ENCODE measurements at places on chromosomes 4 and X.

- no peak for ATAC-seq
These were observed 204.9 kb downstream of the APBB2 start for GRCh38 chr4:41009411-41009810.

- ATAC-seq = no peak
These were observed 743.8 kb upstream of the ATOH1 start for GRCh38 chr4:93084599-93085305.

DNA sequence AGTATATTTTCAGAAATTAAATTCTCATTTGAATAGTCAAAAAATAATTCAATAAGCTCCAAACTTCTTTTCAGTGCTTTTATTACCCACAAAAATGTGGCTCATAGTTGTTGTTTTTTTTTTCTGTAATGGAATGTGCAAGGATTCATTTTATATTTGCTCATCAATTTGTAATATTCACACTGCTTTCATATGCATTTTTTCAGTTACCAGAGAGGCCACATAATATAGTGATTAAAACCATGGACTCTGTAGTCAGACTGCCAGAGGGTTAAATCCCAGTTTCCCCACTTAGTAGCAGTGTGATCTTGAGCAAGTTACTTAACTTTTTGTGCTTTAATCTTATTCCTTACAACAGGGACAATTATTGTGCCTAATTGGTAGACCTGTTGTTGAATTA lies 64.5 kb downstream of the FAM9B start:
- no peak for ATAC-seq

- ATAC-seq = no peak
These were observed 535.2 kb upstream of the FAT1 start for GRCh38 chr4:187258651-187259401.

DNA sequence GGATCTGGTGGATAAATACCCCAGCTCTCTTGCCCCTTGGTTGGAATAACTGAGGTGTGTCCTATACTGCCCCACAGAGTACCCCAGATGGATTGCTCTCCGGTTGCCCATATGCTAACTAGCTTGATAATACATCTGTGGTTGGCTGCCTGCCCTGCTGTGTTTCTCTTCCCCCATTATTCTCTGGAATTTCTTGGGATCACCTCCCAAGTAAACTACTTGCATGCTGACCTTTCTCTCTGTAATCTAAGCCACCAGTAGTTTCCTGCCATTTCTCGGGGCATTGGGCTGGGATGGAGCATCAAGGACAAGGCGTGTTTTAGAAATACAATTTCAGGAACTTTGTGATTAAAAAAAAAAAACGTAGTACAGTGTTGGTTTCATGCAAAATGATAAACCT lies 25.2 kb downstream of the PPP1R2C start:
- no peak for ATAC-seq

GRCh38 chrX:14228611-14229010 lies 198.9 kb upstream of the GEMIN8 start:
- no peak for ATAC-seq

- ATAC-seq = no peak
These were observed 1008.1 kb upstream of the TENM3 start for GRCh38 chr4:181234951-181235680.

DNA sequence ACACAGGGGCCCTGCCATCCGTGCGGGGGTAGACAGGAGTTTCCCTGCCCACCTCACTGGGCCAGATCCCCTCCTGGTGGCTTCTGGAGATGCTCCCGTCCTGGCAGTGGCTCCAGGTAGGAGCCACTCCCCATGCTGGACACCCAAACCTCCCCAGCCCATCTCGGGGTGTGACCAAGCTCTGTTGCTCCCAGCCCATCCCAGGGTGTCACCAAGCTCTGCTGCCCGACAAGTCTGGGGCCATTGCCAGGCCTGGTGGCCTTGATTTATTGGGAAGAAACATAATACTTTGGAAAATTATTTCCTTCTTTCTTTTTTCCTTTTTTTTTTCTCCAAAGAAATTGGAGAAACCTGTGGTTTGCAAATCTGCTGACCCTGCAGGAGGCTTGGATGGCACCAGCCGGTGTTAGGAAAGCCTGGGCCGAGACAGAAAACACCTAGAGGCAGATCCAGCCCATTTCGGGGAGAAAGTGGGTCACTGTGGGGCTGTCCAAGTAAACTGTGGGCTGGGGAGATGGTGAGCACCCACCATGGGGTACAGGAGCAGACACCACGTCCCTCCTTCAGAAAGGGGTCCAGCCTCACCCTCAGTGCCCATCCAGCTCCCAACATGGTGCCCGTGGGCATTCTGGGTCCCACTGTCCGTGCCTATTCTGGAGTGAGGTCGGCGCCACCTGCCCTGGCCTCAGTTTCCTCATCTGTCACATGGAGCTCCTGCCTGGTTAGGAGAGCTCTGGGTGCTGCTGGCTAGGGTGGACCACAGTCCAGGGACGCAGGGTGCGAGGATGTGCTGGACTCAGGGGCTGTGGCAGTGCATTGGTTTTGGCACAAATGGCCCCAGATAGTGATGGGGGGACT lies 59.4 kb upstream of the ADRA2C start:
- no peak for ATAC-seq

- no peak for ATAC-seq
These were observed 4.9 kb downstream of the CFAP99 start for GRCh38 chr4:2423695-2424094.

DNA sequence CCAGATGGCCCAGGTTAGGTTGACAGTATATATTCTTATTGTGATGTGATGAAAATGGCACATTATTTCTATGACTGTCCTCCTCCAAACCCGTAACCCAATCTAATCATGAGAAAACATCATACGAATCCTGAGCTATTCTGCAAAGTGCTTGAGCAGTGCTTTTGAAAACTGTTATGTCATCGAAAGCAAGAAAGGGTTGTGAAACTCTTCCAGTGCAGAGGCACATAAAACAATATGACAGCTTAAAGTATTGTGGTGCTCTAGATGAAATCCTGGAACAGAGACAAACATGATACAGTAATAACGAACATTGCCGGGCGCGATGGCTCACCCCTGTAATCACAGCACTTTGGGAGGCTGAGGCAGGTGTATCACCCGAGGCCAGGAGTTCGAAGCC lies 1648.0 kb downstream of the STIM2 start:
- ATAC-seq = no peak

DNA sequence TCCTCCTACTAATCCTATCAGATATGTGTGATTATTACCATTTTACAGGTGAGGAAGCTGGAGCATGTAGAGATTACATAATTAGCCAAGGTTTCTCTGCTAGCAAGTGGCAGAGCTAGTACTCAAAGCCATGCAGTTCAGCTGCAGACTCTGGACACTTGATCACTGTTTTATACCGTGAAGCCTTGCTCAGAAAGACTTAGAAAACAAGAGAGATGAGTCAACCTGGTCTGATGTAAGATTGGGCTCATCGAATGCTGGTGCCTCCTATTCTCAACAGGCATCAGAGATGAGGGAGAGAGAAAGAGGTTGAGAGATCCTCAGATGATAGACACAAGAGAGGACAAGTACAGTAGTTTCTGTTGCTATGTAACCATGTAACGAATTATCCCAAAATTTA lies 19.0 kb upstream of the PDE5A start:
- ATAC-seq = no peak

All from activated CD4-positive, CD25-positive, alpha-beta regulatory T cell treated with anti-CD3 and anti-CD28 coated beads, Interleukin-2, amount 50 U/mL, for 24 hours (primary cell).